ENCODE measurements at places on chromosomes 12 and 14.

DNA sequence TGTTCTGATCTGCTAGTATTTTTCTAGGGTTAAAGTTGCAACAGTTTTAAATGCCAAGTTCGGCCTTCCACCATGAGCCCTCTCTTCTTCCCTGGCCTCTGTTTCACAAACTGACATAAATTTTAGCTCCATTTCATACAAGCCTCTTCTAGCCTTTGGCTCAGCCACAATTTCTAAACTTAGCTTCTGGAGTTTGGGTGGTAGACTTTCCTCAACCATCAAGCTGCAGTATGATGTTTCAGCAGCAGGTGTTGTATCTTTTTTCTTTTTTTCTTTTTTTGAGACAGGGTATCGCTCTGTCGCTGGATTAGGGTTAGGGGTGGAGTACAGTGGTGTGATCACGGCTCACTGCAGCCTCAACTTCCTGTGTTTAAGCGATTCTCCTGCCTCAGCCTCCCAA lies 29.4 kb downstream of the SETD3 start:
- DNase-seq = no peak
- H3K27me3 ChIP-seq = no peaks in the 10 kb centered on the region
- no peak overlapping the region for H3K27ac ChIP-seq
- no peaks in the 10 kb centered on the region for H3K36me3 ChIP-seq
- H3K4me1 ChIP-seq = no peaks in the 10 kb centered on the region
- H3K4me3 ChIP-seq = no peak overlapping the region

- no peak overlapping the region for H3K27ac ChIP-seq
- no peaks in the 10 kb centered on the region for H3K27me3 ChIP-seq
- no peak overlapping the region for H3K4me3 ChIP-seq
- no peak for DNase-seq
- no peaks in the 10 kb centered on the region for H3K4me1 ChIP-seq
- H3K36me3 ChIP-seq = no peaks in the 10 kb centered on the region
These were observed 13.9 kb downstream of the DUSP16 start for GRCh38 chr12:12548713-12549112.

DNA sequence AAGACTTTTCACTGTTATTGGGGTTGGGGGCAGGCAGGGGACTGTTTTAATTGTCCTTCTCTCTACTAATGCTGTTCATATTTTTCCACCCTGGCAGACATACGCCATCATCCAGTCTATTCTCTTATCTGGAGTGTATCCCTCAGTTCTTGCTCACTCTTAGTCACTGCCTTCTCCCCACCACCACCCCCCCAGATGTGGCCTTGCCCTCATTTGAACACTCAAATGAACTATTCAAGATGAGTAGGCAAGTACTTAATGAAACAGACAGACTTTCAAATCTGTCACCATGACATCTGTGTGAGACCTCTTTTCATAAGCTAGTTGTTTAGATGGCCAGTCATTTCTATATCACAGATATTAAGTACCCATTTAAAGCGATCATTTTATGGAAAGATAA lies 10.1 kb downstream of the NUDT4 start:
- peaks cover 5% of the 10 kb centered on the region for H3K4me1 ChIP-seq
- no peak overlapping the region for H3K27ac ChIP-seq
- H3K36me3 ChIP-seq = no peaks in the 10 kb centered on the region
- DNase-seq = no peak
- no peaks in the 10 kb centered on the region for H3K27me3 ChIP-seq

GRCh38 chr12:121252712-121253345 lies 42.9 kb downstream of the P2RX4 start:
- peak; percentile 49 for DNase-seq
- H3K4me1 ChIP-seq = no peaks in the 10 kb centered on the region
- no peaks in the 10 kb centered on the region for H3K36me3 ChIP-seq
- no peak overlapping the region for H3K4me3 ChIP-seq
- H3K27me3 ChIP-seq = no peaks in the 10 kb centered on the region

- H3K36me3 ChIP-seq = no peaks in the 10 kb centered on the region
- no peaks in the 10 kb centered on the region for H3K4me1 ChIP-seq
- H3K4me3 ChIP-seq = no peak overlapping the region
- no peak for DNase-seq
- no peak overlapping the region for H3K27ac ChIP-seq
These were observed 1198.3 kb downstream of the VRK1 start for GRCh38 chr14:97995531-97995930.

DNA sequence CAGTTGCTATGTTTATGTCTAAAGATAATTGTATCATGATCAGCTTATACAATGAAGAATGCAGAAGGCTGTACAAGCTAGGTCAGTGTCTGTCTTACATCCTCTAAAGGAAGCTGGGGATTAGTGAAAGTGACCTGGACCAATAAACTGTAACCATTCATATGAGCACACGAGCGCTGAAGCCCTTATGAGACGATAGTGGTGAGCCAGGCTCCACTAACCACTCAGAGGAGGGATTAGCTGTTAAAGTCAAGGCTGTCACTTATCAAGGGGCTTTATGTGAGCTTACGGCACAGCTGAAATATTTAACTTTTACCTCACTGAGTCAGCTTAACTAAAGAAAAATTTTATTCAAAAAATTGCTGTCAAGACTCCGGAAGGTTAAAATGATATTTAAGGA lies 30.3 kb downstream of the NDUFA12 start:
- DNase-seq = no peak
- H3K36me3 ChIP-seq = no peaks in the 10 kb centered on the region
- H3K4me1 ChIP-seq = no peaks in the 10 kb centered on the region
- no peak overlapping the region for H3K27ac ChIP-seq
- H3K27me3 ChIP-seq = no peaks in the 10 kb centered on the region

DNA sequence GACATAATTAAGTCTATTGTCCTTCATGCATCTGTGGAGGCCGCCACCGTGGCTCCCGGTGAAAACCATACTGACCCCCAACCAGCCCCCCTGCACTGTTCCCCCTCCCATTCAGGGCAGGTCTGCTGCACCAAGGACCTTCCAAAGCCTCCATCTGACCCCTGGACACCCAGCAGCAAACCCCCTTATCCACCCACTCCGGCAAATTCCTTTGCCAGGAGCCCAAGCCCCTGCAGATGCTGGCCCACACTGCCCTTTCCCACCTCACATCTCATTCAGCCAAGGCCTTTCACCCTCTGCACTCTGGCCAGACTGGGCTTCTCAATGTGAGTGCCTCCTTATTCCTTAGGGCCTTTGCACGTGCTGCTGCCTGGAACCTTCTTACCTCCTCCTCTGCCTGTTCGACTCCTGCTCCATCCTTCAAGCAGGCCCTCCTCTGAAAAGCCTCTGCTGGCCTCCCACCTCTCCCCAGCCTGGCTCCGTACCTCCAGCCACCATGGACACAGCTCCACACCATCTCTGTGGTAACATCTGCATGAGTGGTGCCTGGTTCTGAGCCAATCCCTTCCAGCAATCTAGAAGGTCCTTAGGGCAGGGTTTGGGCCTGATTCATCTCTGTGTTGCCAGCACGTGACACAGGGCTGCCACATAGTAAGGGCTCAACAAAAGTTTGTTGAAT lies 230.7 kb downstream of the BCL11B start:
- H3K4me3 ChIP-seq = no peak overlapping the region
- no peaks in the 10 kb centered on the region for H3K36me3 ChIP-seq
- no peaks in the 10 kb centered on the region for H3K27me3 ChIP-seq
- H3K4me1 ChIP-seq = no peaks in the 10 kb centered on the region
- H3K27ac ChIP-seq = no peak overlapping the region

- DNase-seq = no peak
- no peaks in the 10 kb centered on the region for H3K4me1 ChIP-seq
- no peak overlapping the region for H3K4me3 ChIP-seq
- H3K36me3 ChIP-seq = no peaks in the 10 kb centered on the region
- H3K27ac ChIP-seq = no peak overlapping the region
These were observed 53.3 kb upstream of the ETV6 start for GRCh38 chr12:11596141-11596540.

GRCh38 chr12:105433804-105434203 lies 103.3 kb downstream of the C12orf75 start:
- no peaks in the 10 kb centered on the region for H3K4me1 ChIP-seq
- no peaks in the 10 kb centered on the region for H3K36me3 ChIP-seq
- no peak for DNase-seq
- no peak overlapping the region for H3K27ac ChIP-seq
- no peak overlapping the region for H3K4me3 ChIP-seq

DNA sequence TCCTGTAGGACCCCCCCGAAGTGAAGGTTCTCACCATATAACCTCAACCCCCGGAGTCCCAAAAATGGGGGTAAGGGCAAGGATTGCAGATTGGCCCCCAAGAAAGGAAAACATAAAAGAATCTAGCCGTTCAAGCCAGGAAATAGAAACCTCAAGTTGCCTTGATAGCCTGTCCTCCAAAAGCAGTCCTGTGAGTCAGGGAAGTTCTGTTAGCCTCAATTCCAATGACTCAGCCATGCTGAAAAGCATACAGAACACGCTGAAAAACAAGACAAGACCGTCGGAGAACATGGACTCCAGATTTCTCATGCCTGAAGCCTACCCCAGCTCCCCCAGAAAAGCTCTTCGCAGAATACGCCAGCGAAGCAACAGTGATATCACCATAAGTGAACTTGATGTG lies 344.2 kb upstream of the RGS6 start:
- no peaks in the 10 kb centered on the region for H3K27me3 ChIP-seq
- H3K27ac ChIP-seq = no peak overlapping the region
- peaks cover 16% of the 10 kb centered on the region for H3K4me1 ChIP-seq
- no peak overlapping the region for H3K4me3 ChIP-seq
- no peaks in the 10 kb centered on the region for H3K36me3 ChIP-seq
- DNase-seq = no peak

DNA sequence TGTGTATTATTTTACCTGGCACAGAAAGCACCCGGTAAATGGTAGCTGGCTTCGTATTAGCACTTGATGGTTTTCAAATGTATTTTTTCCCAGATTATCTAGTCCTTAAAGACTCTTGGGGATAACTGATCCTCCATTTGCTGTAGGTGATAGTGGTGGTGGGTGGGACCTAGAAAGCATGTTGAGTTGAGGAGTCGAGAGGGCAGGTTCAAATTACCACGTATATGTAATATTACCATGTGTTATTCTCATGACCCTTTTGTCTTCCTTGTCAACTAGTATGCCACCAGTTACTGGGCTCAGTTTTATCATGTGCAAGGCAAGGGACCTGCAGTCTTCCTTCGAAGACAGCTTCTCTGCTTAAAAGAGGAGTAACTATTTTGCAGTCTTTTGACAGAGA lies 1.8 kb downstream of the GLRX5 start:
- no peak for DNase-seq
- peak overlapping the region; percentile 1 for H3K27ac ChIP-seq
- no peak overlapping the region for H3K4me3 ChIP-seq
- H3K4me1 ChIP-seq = peaks cover 37% of the 10 kb centered on the region

DNA sequence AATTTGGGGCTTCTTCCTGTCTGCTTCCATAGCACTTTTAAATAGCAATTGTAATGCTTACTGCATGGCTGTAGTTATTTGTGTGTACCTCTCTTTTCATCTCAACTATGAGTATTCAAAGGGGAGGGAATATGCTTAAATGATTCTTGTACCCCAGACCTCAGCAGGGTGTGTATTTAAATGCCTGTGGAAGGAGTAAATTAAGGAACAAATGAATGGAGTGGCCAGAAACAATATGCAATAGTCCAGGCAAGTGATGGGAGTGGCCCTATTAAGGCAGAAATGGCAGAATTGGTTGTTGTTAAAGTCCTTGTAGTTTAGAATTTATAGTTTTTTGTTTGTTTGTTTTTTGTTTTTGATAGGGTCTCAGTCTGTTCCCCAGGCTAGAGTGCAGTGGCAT lies 1.5 kb downstream of the RAD51B start:
- no peaks in the 10 kb centered on the region for H3K27me3 ChIP-seq
- H3K4me3 ChIP-seq = no peak overlapping the region
- H3K27ac ChIP-seq = no peak overlapping the region
- no peak for DNase-seq

- H3K27me3 ChIP-seq = no peaks in the 10 kb centered on the region
- DNase-seq = no peak
- no peak overlapping the region for H3K4me3 ChIP-seq
These were observed 57.0 kb upstream of the CDKN3 start for GRCh38 chr14:54339771-54340170.

DNA sequence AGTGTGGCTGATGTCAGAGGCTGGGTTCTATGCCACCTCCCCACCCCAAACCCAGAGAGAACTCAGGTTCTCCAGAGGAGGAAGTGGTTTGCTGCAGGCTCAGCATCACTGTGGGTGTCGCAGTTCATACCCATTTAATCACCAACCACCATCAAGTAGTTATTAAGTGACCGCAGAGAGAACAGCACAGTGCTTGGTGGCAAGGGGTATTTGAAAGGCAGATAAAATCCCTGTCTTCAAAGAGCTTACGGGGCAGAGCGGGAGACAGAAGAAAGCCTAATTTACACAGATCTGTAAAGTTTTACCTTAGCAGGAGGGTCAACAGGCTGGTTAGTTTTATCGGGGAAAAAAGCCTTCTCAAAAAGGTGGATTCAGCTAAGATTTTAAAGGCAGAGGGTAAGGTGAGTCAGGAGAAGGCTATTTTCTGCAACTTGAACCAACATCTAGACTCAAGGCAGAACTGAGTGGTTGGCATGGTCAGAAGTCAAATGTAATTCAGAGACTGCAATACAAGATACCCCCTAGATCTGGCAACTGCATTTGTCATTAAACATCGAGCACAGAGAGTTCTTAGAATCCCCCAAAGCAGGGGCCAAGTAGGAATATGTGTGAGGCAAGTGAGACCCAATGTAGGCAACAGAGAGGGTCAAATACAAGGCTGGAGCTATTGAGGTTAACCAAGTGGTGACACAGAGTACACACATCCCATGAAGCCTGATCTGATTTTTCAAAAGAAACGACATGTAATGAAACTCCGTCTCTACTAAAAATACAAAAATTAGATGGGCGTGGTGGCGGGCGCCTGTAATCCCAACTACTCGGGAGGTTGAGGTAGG lies 13.2 kb downstream of the PXN start:
- peaks cover 34% of the 10 kb centered on the region for H3K4me1 ChIP-seq
- no peaks in the 10 kb centered on the region for H3K36me3 ChIP-seq
- no peak overlapping the region for H3K4me3 ChIP-seq
- no peaks in the 10 kb centered on the region for H3K27me3 ChIP-seq

DNA sequence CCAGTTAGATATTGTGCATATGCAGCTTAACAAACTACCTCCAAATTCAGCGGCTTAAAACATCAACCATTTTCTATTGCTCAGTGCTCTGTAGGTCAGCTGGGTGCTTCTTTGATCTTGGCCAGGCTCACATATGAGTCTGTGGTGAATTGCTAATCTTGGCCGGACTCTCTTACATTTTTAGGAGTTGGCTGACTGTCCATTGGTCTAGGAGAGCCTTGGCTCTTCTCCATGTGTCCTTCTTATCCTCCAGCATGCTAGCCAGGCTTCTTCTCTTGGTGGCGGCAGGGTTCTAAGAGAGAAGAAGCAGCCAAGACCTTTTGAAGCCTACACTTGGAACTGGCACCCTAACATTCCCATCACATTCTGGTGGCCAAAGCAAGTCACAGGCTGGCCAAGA lies 174.3 kb upstream of the PWP1 start:
- H3K27ac ChIP-seq = no peak overlapping the region
- no peak for DNase-seq
- no peaks in the 10 kb centered on the region for H3K27me3 ChIP-seq

GRCh38 chr14:68663385-68664076 lies 129.3 kb downstream of the ZFP36L1 start:
- H3K4me3 ChIP-seq = no peak overlapping the region
- no peaks in the 10 kb centered on the region for H3K27me3 ChIP-seq
- H3K36me3 ChIP-seq = no peaks in the 10 kb centered on the region
- DNase-seq = no peak
- H3K4me1 ChIP-seq = peaks cover 34% of the 10 kb centered on the region

- no peak overlapping the region for H3K27ac ChIP-seq
- H3K4me1 ChIP-seq = no peaks in the 10 kb centered on the region
- no peaks in the 10 kb centered on the region for H3K27me3 ChIP-seq
- no peak for DNase-seq
These were observed 41.9 kb downstream of the SLC16A7 start for GRCh38 chr12:59637692-59638070.

GRCh38 chr12:112087055-112087850 lies 21.3 kb downstream of the NAA25 start:
- H3K27ac ChIP-seq = no peak overlapping the region
- H3K27me3 ChIP-seq = no peaks in the 10 kb centered on the region
- H3K36me3 ChIP-seq = no peaks in the 10 kb centered on the region
- H3K4me3 ChIP-seq = no peak overlapping the region
- no peaks in the 10 kb centered on the region for H3K4me1 ChIP-seq
